Transverse colon (tissue), 4 donors: ENCODE measurements at places on chromosomes 3 and 15. TPM values are rescaled to one million over a fixed set of nuclear protein-coding genes. Genes with fewer than 3 reads are reported as not detected.
A peak's percentile ranks its signal among the peaks of the same experiment; 100 is the strongest.

The PPP2R3A gene
- total RNA-seq: 36.7 TPM

The MYZAP gene
- total RNA-seq: 1.00 TPM

- no peak for DNase-seq
These were observed 17.8 kb downstream of the SUMF1 start for GRCh38 chr3:4449043-4449805.

- DNase-seq: peak; percentile 32
These were observed 242.8 kb upstream of the UBE2E2 start for GRCh38 chr3:22960105-22960984.
